Stimulated activated naive CD8-positive, alpha-beta T cell treated with anti-CD3 and anti-CD28 coated beads, Interleukin-15, Interleukin-2, amounts not matched to agents 100 U/mL and 50 U/mL, for 24 hours (primary cell): ENCODE measurements at places on chromosomes 12 and 14.

GRCh38 chr14:23344481-23344880 lies 8.2 kb downstream of the SLC22A17 start:
- no peak for DNase-seq

GRCh38 chr12:1848745-1849144 lies 28.4 kb downstream of the LRTM2 start:
- no peak for DNase-seq

DNA sequence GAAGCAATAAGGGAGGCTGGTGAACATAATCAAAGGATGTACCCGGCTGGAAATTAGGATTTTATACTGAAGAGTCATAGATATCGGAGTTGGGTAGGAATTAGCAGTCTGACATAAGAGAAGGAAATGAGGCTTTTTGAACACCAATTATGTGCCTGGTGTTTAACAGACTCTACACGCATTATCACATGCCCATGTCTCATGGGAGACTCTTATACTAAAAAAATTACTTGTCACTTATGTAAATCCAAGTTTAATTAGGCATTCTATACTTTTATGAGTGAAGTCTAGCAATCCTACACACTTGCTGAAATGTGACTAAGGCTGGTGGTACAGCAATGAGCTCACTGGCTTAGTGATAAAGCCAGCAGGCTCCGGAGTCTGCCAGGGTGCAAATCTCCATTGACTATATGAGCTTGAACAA lies 93.5 kb downstream of the NUAK1 start:
- no peak for DNase-seq

GRCh38 chr12:13947276-13947946 lies 34.0 kb downstream of the GRIN2B start:
- no peak for DNase-seq

GRCh38 chr12:46788072-46788887 lies 37.5 kb downstream of the SLC38A4 start:
- no peak for DNase-seq

- DNase-seq: no peak
These were observed 38.3 kb upstream of the PRB2 start for GRCh38 chr12:11433664-11434063.

- DNase-seq: no peak
These were observed 1.5 kb downstream of the PLEKHA5 start for GRCh38 chr12:19131025-19131444.

DNA sequence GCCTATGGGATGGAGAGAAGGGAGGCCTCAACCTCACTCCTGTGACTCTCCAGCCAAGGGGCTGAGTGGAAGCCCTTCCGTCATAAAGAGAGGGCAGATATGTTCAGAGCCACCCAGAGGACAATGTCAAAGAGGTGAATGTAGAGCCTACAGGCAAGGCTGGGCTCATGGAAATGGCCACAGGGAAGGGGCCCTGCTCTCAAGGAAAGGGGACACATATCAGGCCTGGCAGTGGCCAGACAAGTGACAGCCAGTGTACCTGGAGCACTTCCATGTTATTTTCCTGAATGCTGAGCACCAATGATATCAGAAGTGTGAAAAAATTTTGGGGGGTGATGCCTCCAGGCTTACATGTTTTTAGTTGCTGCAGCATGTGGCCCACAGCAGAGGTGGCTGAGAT lies 36.6 kb upstream of the DDX11 start:
- no peak for DNase-seq

- DNase-seq: no peak
These were observed 267.6 kb upstream of the SFSWAP start for GRCh38 chr12:131443019-131444000.

DNA sequence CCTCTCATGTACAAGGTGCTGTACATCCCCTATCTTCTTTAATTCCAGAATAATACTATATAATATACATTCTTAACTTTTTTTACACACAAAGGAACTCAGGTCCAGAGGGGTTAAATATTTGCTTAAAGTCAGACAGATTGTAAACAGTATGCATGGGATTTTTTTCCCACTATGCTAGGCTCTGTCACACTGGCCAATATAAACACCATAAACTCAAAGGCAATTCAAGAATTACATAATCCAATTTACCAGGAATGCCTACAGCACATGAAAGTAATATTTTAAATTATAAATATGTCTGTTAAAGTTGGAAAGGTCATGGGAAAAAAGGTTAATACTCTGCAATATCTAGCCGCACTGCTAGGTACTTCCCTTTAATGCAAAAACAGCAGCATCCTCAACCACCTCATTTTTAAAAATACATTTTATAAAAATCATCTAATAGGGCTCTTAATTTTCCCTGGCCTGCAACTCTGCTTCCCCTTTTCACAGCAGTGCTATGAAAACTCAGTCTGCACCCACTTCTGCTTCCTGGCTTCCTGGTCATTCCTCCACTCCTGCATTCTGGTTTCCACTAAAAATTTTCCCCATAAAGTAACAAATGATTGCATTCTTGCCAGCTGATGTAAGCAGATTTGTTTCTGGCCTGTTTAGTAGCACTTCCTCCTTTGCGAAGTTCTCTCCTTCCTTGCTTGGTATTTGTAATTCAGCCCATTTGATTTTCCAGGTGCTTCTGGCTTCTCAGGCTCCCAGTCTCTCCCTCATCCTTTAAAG lies 128.1 kb downstream of the ITPR2 start:
- DNase-seq: no peak

GRCh38 chr12:20807192-20808080 lies 3.1 kb upstream of the SLCO1B3 start:
- no peak for DNase-seq

DNA sequence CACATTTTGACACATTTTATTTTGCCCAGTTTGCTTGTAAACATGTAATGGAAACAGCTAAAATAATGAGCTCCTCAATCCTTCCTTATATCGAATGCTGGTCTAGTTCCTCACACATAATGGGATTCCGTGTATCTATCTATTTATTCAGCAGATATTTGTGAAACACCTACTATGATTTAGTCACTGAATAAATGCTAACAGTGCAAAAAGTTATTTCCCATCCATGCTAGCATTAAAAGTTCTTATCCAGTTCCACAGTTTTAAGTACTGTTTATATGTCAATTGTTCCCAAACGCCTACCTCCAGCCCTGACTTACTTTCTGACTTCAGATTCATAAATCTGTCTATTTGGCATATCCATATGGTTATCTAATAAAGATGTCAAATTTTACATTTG lies 1788.7 kb upstream of the FLRT2 start:
- no peak for DNase-seq

DNA sequence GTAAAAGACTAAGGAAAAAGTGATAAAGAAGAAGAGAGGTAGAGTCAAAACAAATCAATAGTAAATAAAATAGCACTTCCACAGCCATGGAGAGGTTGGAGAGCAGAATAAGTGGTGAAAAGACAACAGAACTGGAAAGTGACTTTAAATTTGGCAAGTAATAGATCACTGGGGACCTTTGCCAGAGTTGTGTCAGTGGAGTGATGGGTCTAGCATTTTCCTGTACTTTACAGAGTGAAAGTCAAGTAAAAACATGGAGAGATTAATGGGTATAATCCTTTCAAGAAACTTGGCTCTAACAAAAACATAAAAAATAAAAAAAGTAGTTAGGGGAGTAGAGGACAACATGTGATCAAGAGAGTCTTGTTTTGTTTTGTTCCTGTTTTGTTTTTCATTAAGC lies 502.2 kb upstream of the RPL10L start:
- no peak for DNase-seq

GRCh38 chr12:132281038-132281437 lies 48.4 kb downstream of the GALNT9 start:
- DNase-seq: no peak

DNA sequence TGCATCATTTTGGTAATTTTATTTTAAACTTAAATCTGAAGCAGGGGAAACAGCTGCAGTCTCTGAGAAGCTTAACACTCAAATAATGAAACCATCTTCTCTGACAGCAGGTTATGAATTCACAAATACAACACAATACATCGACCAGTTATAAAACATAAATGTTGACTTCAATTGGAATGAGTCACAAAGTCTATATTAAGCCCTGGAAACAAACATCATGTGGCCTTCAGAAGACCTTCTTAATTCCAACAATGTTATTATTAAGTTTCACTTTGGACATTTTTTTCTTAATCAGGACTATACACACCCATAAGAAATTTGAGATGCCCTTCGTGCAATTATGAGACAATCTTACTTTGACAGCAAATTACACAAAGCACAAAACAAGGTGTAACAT lies 68.9 kb downstream of the CEP128 start:
- DNase-seq: no peak
